ENCODE measurements at places on chromosomes 12 and 14. TPM values are rescaled to one million over a fixed set of nuclear protein-coding genes. Genes with fewer than 3 reads are reported as not detected.
A peak's percentile ranks its signal among the peaks of the same experiment; 100 is the strongest.

GRCh38 chr12:113041560-113041959 is 15.0 kb upstream of the DTX1 start:
- no peak overlapping the region for H3K4me3 ChIP-seq
- H3K36me3 ChIP-seq, result no peaks in the 10 kb centered on the region
- peaks cover 5% of the 10 kb centered on the region for H3K4me1 ChIP-seq
- H3K27me3 ChIP-seq, result no peaks in the 10 kb centered on the region
- DNase-seq, result no peak
- no peak overlapping the region for H3K27ac ChIP-seq

- no peak overlapping the region for H3K4me3 ChIP-seq
- no peak for DNase-seq
- H3K4me1 ChIP-seq, result peaks cover 7% of the 10 kb centered on the region
- no peak overlapping the region for H3K27ac ChIP-seq
- no peaks in the 10 kb centered on the region for H3K36me3 ChIP-seq
- H3K27me3 ChIP-seq, result no peaks in the 10 kb centered on the region
These were observed 24.3 kb downstream of the DACT1 start for GRCh38 chr14:58662018-58662417.

- no peak for DNase-seq
- no peak overlapping the region for H3K27ac ChIP-seq
- H3K4me3 ChIP-seq, result no peak overlapping the region
- no peaks in the 10 kb centered on the region for H3K4me1 ChIP-seq
- peaks cover 1% of the 10 kb centered on the region for H3K27me3 ChIP-seq
These were observed 95.2 kb downstream of the SSPN start for GRCh38 chr12:26290565-26290964.

DNA sequence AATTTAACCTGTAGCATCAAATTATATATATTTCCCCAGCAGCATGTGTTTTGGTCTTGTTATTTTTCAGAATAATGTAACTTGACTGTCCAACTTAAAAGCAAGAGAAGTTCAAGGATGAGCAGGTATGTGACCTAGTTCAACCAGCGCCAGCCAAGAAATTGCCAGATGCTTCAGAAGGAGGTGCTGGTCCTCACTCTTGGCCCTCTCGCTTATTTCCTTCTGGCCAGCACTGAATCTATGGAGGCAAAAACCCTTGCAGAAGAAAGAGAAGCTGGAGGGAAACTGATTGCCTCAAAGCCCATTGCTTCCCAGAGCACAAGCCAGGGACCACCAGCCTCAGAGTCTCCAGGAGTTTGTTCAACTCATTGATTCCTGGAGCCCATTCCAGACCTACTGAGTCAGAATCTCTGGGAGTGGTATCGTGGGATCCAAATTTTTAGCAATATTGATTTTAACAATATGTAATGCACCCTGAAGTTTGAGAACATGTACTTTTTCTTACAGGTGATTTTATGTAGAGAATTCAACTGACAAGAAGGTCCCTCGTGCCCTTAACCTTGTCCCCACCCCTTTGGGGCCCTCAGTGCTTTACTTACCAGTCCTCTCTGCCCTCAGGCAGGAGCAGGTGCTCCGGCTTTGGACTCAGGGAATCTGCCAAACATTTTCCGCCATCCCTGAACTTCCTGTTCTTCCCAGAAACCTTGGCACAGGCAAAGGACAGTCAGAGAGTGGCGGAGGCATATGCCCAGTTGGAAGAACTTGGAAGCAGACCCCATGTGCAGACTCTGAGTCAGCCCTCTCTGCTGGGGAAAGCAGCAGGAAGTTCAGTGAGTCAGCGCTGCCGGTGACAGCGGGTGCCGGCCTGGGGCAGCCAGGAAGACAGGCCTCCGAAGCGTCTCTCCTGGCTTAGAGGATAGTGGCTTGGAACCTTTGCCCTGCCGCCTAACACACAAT is 10.4 kb downstream of the BEST3 start:
- peak; percentile 25 for DNase-seq
- peaks cover 8% of the 10 kb centered on the region for H3K4me1 ChIP-seq
- no peaks in the 10 kb centered on the region for H3K36me3 ChIP-seq
- H3K27ac ChIP-seq, result no peak overlapping the region

GRCh38 chr12:104057771-104058197 is 6.5 kb upstream of the HCFC2 start:
- no peak overlapping the region for H3K27ac ChIP-seq
- peaks cover 51% of the 10 kb centered on the region for H3K27me3 ChIP-seq
- H3K36me3 ChIP-seq, result no peaks in the 10 kb centered on the region
- no peak overlapping the region for H3K4me3 ChIP-seq
- DNase-seq, result no peak

- no peak overlapping the region for H3K4me3 ChIP-seq
- H3K27me3 ChIP-seq, result no peaks in the 10 kb centered on the region
- DNase-seq, result no peak
- peaks cover 11% of the 10 kb centered on the region for H3K36me3 ChIP-seq
- no peak overlapping the region for H3K27ac ChIP-seq
These were observed 214.5 kb downstream of the PCNX1 start for GRCh38 chr14:71121711-71122110.

- no peak for DNase-seq
- H3K4me1 ChIP-seq, result no peaks in the 10 kb centered on the region
- H3K4me3 ChIP-seq, result no peak overlapping the region
- peaks cover 5% of the 10 kb centered on the region for H3K27me3 ChIP-seq
These were observed 83.6 kb downstream of the ANO2 start for GRCh38 chr12:5861416-5861815.

- no peak overlapping the region for H3K4me3 ChIP-seq
- H3K27ac ChIP-seq, result no peak overlapping the region
- H3K4me1 ChIP-seq, result no peaks in the 10 kb centered on the region
- peaks cover 5% of the 10 kb centered on the region for H3K27me3 ChIP-seq
- no peak for DNase-seq
These were observed 108.5 kb downstream of the DICER1 start for GRCh38 chr14:95048771-95049312.

GRCh38 chr12:49538510-49539403 is at the start of gene KCNH3:
Gene KCNH3, plus strand, starts transcription at chr12:49539030. Its CDS starts 387 bp downstream, at chr12:49539417.
- H3K4me3 ChIP-seq, result peak within 1 kb of the TSS; percentile 60
- H3K4me1 ChIP-seq, result peaks cover 26% of the 10 kb centered on the region
- H3K27me3 ChIP-seq, result peaks cover 49% of the 10 kb centered on the region
- no peak within 1 kb of the TSS for H3K27ac ChIP-seq

DNA sequence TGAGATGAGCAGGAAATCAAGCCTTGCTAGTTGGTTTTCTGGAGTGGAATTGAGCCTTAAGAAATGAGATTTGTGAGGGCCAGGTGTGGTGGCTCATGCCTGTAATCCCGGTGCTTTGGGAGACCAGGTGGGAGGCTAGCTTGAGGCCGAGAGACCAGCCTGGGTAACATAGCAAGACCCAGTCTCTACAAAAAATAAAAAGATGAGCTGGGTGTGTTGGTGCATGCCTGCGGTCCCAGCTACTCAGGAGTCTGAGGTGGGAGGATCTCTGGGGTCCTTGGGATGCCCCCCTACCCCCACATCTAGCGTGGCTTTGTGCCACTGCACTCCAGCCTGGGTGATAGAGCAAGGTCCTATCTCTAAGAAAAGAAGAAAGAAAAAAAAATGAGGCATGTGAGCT is 104.2 kb upstream of the RTL1 start:
- H3K36me3 ChIP-seq, result no peaks in the 10 kb centered on the region
- peaks cover 6% of the 10 kb centered on the region for H3K27me3 ChIP-seq
- DNase-seq, result no peak
- no peak overlapping the region for H3K4me3 ChIP-seq
- peaks cover 12% of the 10 kb centered on the region for H3K4me1 ChIP-seq

DNA sequence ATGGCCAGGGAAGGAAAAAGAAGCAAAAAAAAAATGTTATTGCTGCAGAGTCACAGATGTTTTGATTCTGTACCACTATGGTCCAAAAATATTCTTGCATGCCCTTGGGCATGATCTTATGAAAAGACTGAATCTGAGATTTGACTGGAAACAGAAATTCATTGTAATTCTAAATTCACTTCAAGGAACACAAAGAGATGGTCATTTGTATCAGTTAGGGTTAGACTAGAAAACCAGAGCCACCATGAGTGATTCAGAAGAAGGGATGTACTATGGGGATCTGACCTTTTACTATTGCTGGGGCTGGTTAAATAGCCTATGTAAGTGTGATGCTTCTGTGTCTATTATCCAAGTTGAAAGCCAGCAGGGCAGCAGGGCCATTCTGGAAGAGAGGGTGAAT is 5.2 kb downstream of the TMTC1 start:
- no peaks in the 10 kb centered on the region for H3K36me3 ChIP-seq
- H3K4me1 ChIP-seq, result peaks cover 11% of the 10 kb centered on the region
- peaks cover 36% of the 10 kb centered on the region for H3K27me3 ChIP-seq

DNA sequence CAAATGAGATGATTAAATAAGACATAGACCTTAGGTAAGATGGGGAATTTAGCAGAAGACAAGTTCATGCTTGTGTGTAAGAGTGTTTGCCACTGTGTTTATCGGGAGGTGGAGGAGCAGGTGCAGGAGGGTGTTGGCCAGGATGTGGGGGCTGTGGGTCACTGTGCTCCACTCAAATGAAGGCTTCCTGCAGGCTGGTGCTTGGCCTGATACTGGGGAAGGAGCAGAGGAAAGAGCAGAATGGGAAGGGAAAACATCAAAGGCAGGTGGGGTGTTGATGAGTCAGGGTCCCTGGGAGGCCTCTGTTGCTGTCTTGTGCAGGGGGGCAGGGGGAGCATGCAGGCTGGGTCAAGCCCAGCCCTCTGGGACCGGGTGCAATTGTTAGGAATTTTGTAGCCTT is 126.5 kb downstream of the TSPAN9 start:
- no peaks in the 10 kb centered on the region for H3K4me1 ChIP-seq
- no peak overlapping the region for H3K4me3 ChIP-seq
- DNase-seq, result no peak
- no peak overlapping the region for H3K27ac ChIP-seq
- H3K27me3 ChIP-seq, result peaks cover 38% of the 10 kb centered on the region

DNA sequence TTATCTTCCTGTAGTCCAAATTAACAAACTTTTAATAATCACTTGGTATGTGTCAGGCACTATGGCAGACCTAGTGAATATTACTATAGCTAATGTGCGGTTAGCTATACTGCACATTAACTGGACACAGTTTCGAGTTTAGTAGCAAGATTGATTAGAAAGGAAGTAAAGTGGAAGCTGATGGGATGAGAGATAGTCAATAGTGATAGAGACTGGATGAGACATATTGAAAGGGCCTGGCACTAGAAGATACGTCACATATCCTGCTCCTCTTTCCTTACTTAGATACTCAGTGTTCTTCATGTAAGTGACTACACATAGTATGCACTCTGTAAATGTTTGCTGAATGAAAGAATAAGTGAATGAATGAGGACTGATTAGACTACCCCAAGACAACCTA is 5.5 kb downstream of the TBK1 start:
- DNase-seq, result no peak
- H3K4me3 ChIP-seq, result peak overlapping the region; percentile 19
- H3K27me3 ChIP-seq, result no peaks in the 10 kb centered on the region
- H3K4me1 ChIP-seq, result peaks cover 54% of the 10 kb centered on the region
- H3K36me3 ChIP-seq, result peaks cover 40% of the 10 kb centered on the region
- peak overlapping the region; percentile 82 for H3K27ac ChIP-seq

- H3K4me3 ChIP-seq, result no peak overlapping the region
- peaks cover 5% of the 10 kb centered on the region for H3K27me3 ChIP-seq
- H3K36me3 ChIP-seq, result no peaks in the 10 kb centered on the region
- no peak overlapping the region for H3K27ac ChIP-seq
These were observed 27.5 kb downstream of the UNC79 start for GRCh38 chr14:93458234-93458633.

DNA sequence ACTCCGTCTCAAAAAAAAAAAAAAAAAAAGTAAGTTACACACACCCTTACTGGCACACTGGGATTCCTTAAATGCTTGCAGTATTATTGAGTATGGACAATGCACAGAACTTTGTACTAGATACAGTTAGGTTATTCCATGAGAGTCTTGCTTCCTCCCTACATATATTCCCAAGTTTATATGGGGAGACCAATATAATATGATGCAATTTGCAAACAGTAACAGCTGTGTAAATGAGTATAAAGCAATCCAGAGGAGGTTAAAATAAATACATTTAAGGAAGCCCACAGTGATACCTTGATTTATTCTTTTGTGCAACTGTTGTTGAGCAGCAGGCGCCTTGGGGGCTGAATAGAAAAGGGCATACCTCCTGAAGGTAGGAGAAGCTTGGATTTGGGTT is 26.6 kb downstream of the RASSF3 start:
- no peaks in the 10 kb centered on the region for H3K27me3 ChIP-seq
- no peak overlapping the region for H3K27ac ChIP-seq
- H3K36me3 ChIP-seq, result peaks cover 44% of the 10 kb centered on the region
- peaks cover 50% of the 10 kb centered on the region for H3K4me1 ChIP-seq
- DNase-seq, result no peak

The NPFF gene
- not detected for total RNA-seq

The GLIPR1L1 gene
- not detected for total RNA-seq

The STYK1 gene
- total RNA-seq, result 0.71 TPM

The GABARAPL1 gene
- 14.0 TPM for total RNA-seq

The SERPINA10 gene
- total RNA-seq, result not detected

The MYF5 gene
- not detected for total RNA-seq

The P2RX2 gene
- not detected for total RNA-seq

The KRT75 gene
- not detected for total RNA-seq

The TIGAR gene
- total RNA-seq, result 11.8 TPM

The FOXN4 gene
- not detected for total RNA-seq

The SYCP3 gene
- 0.28 TPM for total RNA-seq

The BICDL1 gene
- 44.7 TPM for total RNA-seq

The ADCY4 gene
- total RNA-seq, result 5.9 TPM

The NUP37 gene
- 65.9 TPM for total RNA-seq

The ASCL1 gene
- not detected for total RNA-seq
